ENCODE measurements at places on chromosomes 7 and 10. TPM values are rescaled to one million over a fixed set of nuclear protein-coding genes. Genes with fewer than 3 reads are reported as not detected.
A peak's percentile ranks its signal among the peaks of the same experiment; 100 is the strongest.

DNA sequence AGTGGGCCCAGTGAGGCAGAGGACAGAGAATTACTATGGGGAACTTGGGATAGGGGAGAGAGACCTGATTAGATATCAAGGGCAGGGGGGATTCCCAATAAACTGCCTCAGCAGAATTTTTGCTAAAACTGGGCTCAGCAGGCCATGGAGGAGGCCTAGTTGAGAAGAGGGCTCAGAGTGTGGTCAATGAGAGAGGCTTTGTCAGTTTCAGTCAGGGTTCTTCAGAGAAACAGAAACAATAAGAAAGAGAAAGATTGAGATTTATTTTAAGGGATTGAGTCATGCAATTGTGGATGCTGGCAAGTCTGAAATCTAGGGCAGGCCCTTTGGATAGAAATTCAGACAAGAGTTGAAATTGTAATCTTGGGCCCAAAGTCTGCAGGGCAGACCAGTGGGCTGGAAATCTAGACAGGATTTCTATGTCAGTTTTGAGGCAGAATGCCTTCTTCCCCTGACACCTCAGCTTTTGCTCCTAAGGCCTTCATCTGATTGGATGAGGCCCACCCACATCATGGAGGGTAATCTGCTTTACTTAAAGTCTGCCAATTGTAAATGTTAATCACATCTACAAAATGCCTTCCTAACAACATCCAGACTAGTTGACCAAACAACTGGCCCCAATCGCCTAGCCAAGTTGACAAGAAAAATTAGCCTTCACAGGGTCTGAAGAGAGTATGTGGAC is 33.5 kb upstream of the CCSER2 start:
- no peak for DNase-seq

GRCh38 chr7:101814081-101814990 is 3.1 kb upstream of the CUX1 start:
- DNase-seq, result peak; percentile 84

GRCh38 chr10:48805411-48805810 is 120.7 kb downstream of the WDFY4 start:
- no peak for DNase-seq

GRCh38 chr10:28674782-28675181 is 2.5 kb upstream of the BAMBI start:
- no peak for DNase-seq

GRCh38 chr7:42468471-42468870 is 231.5 kb upstream of the GLI3 start:
- no peak for DNase-seq

DNA sequence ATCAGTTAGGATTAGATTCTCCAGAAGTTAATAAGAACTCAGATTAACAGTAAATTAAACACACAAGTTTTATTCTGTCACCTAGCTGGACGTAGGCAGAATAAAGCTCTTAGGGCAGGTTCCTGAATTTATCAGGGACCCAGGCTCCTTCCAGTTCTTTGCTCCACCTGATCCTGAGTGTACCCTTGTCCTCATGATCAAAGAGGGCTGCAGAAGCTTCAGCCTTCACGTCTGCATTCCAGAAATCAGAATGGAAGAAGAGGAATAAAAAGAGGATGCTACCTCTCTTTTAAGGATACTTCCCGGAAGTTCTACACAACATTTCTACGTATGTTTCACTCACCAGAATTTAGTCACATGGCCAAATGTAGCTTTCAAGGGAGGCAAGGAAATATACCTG is 1.7 kb upstream of the GSAP start:
- no peak for DNase-seq

- no peak for DNase-seq
Observed at GRCh38 chr10:107653832-107654287, 489.4 kb upstream of the SORCS1 start.

Gene KIAA1549
- 1.4 TPM for total RNA-seq

Gene PON1
- total RNA-seq, result not detected

Gene AKR1C1
- 14.2 TPM for total RNA-seq

Gene PLAU
- 15.3 TPM for total RNA-seq
